Posterior vena cava (tissue), 2 donors: ENCODE measurements at places on chromosomes 2 and 18. TPM values are rescaled to one million over a fixed set of nuclear protein-coding genes. Genes with fewer than 3 reads are reported as not detected.

The MSH2 gene
- 6.7 TPM for total RNA-seq

The SPAST gene
- total RNA-seq: 12.6 TPM

The STPG4 gene
- total RNA-seq: 0.52 TPM

The RAB3GAP1 gene
- 62.2 TPM for total RNA-seq

The DUSP19 gene
- 5.7 TPM for total RNA-seq

The GNAL gene
- 27.9 TPM for total RNA-seq

The KIF5C gene
- 1.3 TPM for total RNA-seq

The PSMA8 gene
- not detected for total RNA-seq

The METTL4 gene
- total RNA-seq: 7.4 TPM

The SERPINB13 gene
- not detected for total RNA-seq

The CROCC2 gene
- not detected for total RNA-seq

The PLEK gene
- total RNA-seq: 10.8 TPM

The AMER3 gene
- total RNA-seq: not detected

The CAMKMT gene
- total RNA-seq: 12.0 TPM

The OBSL1 gene
- 57.7 TPM for total RNA-seq

The TFPI gene
- 109 TPM for total RNA-seq

The TCF23 gene
- 10.7 TPM for total RNA-seq

The HES6 gene
- total RNA-seq: 6.9 TPM

The NR4A2 gene
- 7.8 TPM for total RNA-seq

The IL1F10 gene
- not detected for total RNA-seq

The DNAH7 gene
- total RNA-seq: 2.5 TPM

The GTF2A1L gene
- not detected for total RNA-seq

The SCN2A gene
- 1.4 TPM for total RNA-seq

The MCM6 gene
- total RNA-seq: 14.4 TPM

The UGT1A8 gene
- not detected for total RNA-seq

The DYNC2LI1 gene
- total RNA-seq: 18.3 TPM

The VWA3B gene
- total RNA-seq: 0.29 TPM

The DQX1 gene
- total RNA-seq: not detected

The APCDD1 gene
- total RNA-seq: 38.5 TPM

The HRH4 gene
- total RNA-seq: not detected

The CFAP210 gene
- not detected for total RNA-seq

The CHMP3 gene
- total RNA-seq: 167 TPM

The EHD3 gene
- total RNA-seq: 28.7 TPM

The AGXT gene
- total RNA-seq: not detected

The NOSTRIN gene
- 18.7 TPM for total RNA-seq
